ENCODE measurements at places on chromosomes 2 and 18. TPM values are rescaled to one million over a fixed set of nuclear protein-coding genes. Genes with fewer than 3 reads are reported as not detected.

TNS1 gene
- total RNA-seq, result 0.13 TPM

STAT4 gene
- total RNA-seq, result 15.1 TPM

C18orf54 gene
- total RNA-seq, result 1.9 TPM

- H3K27me3 ChIP-seq, result peaks cover 7% of the 10 kb centered on the region
- H3K36me3 ChIP-seq, result no peaks in the 10 kb centered on the region
- H3K4me3 ChIP-seq, result no peak overlapping the region
- no peak for DNase-seq
- H3K27ac ChIP-seq, result no peak overlapping the region
These were observed 423.0 kb downstream of the IRS1 start for GRCh38 chr2:226376516-226377180.

GRCh38 chr18:5285326-5285725 lies 10.2 kb downstream of the ZBTB14 start:
- DNase-seq, result no peak
- H3K27ac ChIP-seq, result no peak overlapping the region
- peaks cover 7% of the 10 kb centered on the region for H3K36me3 ChIP-seq

- H3K27me3 ChIP-seq, result peaks cover 9% of the 10 kb centered on the region
- no peaks in the 10 kb centered on the region for H3K36me3 ChIP-seq
- H3K27ac ChIP-seq, result no peak overlapping the region
- DNase-seq, result no peak
These were observed 169.5 kb downstream of the MTCL1 start for GRCh38 chr18:8874872-8875271.

Measured in activated B cell treated with CpG ODN at 0.5 μM for 24 hours (primary cell).